GM04503 (cell line): ENCODE measurements at places on chromosomes 6 and 20.

DNA sequence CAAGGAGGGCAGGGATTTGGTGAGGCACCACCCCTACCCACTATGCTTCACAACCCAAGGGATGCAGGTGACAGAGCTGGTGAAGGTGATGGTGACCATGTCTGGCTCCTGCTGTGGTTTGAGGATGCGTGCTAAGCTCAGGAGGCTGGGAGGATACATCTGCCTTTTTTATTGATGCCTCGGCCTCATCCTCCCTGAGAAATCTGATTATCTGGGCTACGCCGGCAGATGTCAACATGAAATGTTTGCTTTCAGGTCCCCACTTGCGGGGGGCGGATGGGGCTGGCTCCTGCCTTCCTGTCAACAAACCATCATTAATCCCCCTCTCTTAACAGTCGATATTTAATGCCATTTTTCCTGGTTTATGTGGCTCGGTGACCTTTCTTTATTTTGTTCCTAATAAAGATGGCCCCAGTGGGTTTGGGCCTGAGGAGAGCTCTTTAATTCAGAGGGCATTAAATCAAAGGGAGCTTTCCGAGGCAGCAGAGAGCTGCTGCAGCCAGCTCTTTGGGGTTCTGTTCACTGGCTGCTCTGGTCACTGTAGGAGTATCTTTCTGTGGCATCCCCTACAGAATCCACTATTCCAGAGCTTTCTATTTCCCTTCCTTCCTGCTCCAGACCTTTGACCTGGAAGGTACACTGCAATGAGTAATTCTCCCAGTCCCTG, 33.5 kb upstream of the LRFN2 start:
- no peak for DNase-seq

- DNase-seq = no peak
Observed at GRCh38 chr6:163705923-163706322, 291.4 kb downstream of the QKI start.

GRCh38 chr20:63031251-63032014, 24.7 kb upstream of the BHLHE23 start:
- no peak for DNase-seq

- no peak for DNase-seq
Observed at GRCh38 chr20:53142225-53143127, 170.3 kb downstream of the TSHZ2 start.

DNA sequence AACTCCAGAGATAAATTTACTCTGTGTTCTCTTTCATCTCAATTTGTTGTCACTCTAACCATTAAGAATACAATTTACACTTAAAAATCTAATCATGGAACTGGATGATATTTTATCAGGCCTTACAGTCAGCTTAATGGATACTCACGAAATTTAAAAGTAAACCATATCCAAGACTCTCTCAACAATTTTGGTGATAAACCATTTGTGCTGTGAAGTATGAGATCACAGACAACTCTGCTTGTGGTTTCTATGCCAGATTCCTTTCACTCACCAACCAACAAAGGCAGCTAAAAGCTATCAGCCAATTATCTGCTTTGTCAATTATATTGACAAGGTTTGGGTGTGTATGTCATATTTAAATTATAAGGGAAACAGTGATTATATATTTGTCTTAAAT, 155.8 kb downstream of the TRDN start:
- DNase-seq = no peak
